ENCODE measurements at places on chromosomes 5 and 9.
A peak's percentile ranks its signal among the peaks of the same experiment; 100 is the strongest.

DNA sequence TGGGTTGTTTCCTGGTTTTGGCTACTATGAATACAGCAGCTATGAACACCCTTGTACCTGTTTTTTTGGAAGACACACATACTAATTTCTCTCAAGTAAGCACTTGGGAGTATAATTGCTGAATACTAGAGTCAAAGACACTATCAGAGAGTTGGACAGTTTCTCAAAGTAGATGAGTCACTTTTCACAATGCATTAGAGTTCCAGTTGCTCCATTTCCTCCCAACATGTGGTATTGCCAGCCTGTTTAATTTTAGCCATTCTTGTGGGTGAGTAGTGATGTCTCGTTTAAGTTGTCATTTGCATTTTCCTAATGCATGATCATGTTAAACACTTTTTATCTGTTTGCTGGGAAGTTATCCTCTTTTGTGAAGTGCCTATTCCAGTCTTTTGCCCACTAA is 81.6 kb upstream of the GDNF start:
- no peak for DNase-seq

GRCh38 chr5:175516933-175517823 is 38.8 kb downstream of the SFXN1 start:
- no peak for DNase-seq

GRCh38 chr9:72592502-72593403 is 71.3 kb downstream of the TMC1 start:
- DNase-seq: peak; percentile 46

DNA sequence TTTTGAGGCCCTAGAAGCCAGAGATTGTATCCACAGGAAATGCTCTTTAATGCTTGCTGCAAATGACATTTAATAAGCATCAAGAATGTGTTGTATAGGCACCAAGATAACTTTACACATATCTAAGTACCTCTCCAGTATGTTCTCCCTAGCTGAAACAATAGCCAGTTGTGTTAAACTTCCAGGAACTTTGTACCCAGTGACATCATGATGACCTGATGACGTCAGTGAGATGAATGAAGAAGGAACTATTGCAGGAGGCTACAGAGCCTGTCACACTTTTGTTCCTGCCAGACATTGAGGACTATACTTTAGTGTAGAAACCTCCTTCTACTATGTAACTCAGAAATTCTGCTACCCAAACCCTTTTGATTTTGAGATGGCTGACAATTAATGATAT is 129.8 kb downstream of the CD180 start:
- DNase-seq: no peak

DNA sequence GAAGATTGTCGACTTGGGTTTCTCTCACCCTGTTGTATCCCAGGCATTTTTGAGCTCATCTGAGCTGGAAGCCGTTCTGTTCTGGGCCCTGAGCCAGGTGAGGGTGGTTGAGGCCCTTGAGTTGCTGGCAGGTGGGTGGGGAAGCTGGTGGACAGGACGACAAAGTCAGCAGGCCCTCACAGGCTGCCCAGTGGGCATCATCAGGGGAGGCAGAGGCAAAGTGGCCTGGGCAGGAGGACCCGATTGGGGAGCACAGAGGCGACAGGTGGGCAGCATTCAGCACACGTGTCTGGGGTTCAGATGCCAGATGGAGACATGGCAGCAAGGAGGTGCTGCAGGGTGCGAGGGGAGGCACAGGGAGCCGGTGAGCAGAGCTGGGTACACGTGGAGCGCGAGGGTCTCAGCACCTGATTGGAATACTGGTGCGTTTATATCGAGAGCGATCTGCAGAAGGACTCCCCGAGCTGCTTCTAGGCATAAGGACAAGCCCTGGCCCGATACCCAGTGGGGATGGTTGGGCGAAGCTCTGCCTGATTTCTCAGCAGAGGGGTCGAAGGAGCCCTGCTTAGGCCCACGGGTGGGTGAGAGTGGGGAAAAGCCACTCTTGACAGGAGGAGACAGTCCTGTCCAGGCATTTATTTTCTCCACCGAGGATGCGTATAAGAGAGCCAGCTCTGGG is 49.0 kb upstream of the SUSD3 start:
- DNase-seq: no peak

GRCh38 chr9:13589034-13589737 is 309.7 kb upstream of the MPDZ start:
- DNase-seq: no peak

- no peak for DNase-seq
Measured at GRCh38 chr5:79890119-79890929, 100.7 kb downstream of the MTX3 start.

DNA sequence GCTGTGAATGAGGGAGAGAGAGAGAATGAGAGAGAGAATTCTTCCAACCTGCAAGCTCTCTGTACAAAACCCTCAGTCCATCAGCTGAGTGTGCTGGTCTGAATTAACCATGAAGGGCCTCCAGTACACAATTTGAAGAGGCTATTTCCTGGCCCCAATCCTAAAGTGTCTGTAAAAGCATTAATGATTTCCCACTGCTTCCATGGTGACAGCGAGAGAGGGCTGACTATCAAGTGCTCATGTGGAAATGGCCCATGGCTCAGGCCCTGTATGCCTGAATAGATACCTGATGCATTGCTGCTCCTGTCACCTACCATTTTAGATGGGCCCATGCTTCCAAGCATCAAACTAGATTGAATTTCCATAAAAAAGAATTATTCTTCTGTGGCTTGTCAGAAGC is 592.4 kb downstream of the KIF4B start:
- DNase-seq: no peak

DNA sequence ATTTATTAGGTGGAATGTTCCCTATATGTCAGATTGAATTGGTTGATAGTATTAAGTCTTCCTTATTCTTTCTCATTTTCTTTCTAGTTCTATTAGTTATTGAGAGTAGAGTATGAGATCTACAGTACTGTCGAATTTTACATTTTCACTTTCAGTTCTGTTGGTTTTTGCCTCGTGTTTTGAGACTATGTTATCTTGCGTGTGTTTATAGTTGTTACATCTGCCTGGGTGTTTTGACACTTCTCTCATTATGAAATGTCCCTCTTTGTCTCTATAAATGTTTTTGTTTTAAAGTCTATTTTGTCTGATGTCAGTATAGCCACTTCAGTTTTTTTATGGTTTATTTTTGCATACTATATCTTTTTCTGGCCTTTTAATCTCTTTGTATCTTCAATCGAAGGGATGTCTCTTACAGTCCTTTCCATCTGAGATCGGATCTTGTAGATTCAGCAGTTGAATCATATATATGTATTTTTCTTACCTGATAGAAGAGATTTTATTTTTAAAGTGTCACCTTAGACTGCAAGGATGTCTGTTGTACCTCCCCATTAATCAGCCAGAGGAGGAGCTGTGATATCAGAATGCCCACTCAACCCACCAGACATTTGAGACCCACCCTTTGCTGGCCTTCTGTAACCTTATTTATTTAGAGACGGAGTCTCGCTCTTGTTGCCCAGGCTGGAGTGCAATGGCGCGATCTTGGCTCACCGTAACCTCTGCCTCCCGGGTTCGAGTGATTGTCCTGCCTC is 20.7 kb downstream of the EHMT1 start:
- peak; percentile 78 for DNase-seq

DNA sequence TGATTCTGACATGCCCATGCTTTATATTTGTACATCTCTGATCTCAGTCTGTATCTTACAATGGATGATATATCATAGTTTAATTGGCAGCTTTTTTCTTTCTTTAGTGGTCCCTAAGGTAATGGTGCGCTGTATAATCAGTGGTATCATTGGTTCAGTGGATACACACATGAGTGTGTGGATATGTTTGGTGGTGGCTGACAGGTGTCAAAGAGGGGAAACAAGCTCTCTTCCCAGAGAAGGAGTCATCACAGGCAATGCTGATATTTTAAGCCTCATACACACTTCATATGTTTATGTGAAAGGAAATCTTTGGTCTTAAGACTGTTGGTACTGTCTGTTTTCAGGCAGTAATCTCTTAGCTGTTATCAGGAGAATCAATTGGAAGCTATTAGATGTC is 52.1 kb upstream of the KIAA1958 start:
- no peak for DNase-seq

DNA sequence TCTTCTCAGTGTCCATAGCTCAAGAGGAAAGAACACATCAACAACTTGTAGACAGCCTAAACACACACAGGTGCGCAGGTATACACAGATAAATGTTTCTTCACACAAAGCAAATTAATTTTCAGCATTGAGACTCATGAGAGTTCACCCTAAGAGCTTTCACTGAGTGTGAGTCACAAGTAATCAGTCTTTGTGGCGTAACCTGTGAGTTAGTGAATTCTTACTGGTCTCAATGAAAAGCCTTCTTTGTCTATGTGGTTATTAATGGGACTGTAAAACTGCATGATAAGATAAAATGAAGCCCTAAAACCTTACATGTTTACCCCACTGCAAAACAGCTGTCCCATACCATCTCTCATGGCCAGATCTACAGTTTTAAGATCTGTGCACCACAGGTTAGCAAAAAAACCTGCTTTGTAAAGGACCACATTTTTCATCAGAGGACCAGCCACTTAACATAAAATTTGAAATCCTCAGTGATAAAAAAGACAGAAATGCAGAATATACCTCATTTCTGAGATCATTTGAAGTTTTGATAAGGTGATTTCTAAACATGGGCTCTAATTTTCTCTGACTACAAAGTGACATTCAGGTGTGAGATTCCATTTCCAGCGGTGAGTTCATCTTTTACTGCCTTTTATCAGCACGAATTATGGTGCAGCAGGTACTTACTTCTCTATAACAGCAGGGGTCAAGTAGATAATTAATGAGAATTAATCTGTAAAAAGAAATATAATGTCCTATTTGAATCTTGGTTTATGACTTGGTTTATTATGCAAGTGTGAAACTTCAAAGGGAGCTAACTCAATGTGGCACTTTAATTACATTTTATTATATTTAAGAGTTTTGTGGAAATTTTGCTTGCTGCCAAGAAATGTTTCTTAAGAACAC is 335.7 kb upstream of the PIK3R1 start:
- no peak for DNase-seq

GRCh38 chr9:132931178-132931735 is 13.2 kb downstream of the TSC1 start:
- no peak for DNase-seq

DNA sequence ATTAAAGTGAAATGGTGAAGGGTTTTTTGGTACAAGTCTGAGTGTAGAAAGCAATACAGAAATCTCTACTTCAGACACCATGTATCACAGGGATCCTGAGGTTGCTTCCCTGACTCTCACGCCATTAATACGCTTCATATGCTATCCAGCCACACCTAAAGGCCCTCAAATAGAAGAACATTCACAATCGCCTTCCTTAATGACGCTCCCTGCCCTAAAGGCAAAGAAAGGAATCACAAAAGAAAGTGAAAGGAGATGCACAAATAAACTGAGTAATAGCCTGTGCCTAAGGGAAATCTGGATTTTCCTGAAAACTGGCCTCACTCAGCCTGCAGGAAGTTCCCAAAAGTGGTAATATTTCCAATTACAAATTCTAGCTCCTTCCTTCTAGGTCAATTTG is 1002.7 kb upstream of the DMAC1 start:
- DNase-seq: no peak

- DNase-seq: no peak
Measured at GRCh38 chr5:143600396-143601075, 197.1 kb upstream of the NR3C1 start.

DNA sequence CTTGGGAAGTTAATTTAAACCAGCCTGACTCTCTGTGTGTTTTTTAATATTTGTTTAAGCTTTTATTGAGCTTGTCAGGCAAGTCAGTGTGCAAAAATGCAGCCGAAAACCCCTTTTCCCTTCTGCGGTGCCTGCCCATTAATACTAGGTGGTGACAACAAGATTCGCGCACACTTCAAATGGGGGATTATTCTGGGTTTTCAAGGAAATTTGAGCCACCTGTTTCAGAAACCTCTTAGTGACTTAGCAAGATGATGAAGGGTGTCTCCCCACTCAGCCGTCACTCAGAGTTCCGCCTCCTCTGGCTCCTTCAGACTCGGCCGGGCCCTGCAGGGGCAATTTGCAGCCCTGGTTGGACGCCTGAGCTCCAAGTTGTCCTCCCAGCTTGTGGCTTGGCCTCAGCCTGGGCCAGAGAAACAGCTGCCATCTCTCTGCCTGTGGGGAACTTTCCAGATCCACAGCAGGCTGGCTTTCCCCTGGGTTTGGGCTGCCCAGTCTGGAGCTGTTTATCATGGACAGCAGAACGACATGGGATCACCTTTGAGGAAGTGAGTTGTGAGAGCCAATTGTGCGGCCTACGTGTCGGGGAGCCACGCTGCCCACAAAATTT is 75.9 kb downstream of the SPRY4 start:
- no peak for DNase-seq

- no peak for DNase-seq
Measured at GRCh38 chr9:128416014-128416413, 4.6 kb upstream of the CERCAM start.

- DNase-seq: no peak
Measured at GRCh38 chr9:118630931-118631595, 738.2 kb downstream of the BRINP1 start.

GRCh38 chr5:18393565-18394442 is 759.5 kb downstream of the TAF11L14 start:
- peak; percentile 53 for DNase-seq

DNA sequence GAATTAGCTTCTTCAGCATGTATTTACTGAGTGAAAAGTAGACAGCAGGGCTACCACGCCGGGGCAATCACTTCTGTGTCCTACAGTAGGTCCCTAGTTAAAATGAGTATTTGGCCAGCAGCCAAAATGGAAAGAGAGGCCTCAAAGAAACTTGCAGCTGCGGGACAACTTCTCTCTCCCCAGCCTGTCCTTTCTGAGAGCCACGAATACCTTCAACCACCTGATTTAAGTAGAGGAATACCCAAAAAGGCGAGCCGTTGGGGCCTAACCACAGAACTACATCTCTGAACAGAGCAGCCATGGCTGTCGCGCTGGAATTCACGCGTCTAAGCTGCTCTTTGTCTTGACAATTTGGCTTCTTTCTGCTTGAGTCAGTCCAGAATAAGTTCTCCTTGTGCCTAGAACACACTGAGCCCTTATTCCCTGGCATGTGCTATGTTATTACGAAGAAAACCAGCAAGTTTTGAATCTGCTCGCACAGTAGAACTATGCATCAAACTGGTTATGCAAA is 43.8 kb upstream of the GOLPH3 start:
- no peak for DNase-seq

DNA sequence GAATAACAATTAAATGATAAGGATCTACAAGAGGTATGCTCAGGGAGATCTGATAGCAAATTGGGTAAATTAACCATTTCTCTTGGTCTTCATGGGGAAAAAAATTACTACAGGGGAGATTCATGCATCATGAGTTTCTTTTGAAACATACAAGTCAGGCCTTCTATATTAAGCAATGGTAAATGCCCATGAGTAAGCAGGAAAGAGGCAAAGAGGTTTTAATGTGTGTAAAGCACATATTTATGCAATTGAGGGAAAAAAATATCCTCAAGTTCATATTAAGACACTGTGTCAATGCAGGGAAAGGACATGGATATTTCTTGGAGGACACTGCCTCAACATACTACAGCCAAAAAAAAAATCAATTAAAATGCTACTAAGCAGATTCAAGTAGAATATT is 73.4 kb upstream of the NR4A3 start:
- DNase-seq: no peak

DNA sequence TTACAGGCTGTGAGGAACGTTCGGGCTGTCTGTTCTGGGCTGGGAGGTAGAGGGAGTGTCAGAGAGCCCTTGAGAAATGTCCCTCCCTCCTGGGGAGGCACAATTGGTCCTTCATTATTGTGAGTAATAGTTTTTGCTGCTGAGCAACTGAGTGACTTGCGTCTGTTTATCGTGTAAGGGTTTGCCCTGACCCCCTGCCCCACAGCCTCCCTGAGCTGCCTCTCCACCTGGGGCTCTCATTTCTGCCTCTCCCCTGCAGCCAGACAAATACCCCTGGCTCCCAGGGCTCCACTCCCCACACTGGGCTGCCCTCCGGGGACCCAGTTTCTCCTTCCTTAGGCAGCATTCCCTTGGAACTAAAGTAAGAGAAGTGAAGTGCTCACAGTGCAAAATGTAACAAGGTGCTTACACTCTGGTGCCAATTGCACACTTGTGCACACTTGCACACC is 174.9 kb upstream of the MVB12B start:
- no peak for DNase-seq
